D721Med (cell line): ENCODE measurements at places on chromosomes 1 and 21.

GRCh38 chr1:183281553-183282091, 95.6 kb downstream of the LAMC2 start:
- DNase-seq = peak; percentile 86

DNA sequence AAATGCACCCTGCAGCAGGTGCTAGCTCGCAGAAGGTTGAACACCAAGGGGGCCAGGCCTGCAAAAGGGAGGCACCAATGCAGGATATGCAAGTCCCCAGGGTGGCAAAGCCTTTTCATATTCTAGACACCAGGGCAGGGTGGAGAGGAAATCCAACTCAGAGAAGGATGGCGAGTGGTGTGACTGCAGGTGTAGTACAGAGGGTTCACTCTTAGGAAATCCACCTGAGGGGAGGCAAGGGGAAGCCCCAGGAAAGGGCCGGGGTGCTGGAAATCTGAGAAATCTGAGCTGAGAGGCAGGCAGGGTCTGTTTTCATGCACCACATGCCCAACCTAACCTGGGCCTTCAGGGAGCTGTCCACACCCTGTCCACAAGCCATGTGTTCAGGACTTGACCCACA, 163.2 kb upstream of the CTTNBP2NL start:
- DNase-seq = no peak

- no peak for DNase-seq
These were observed 24.3 kb upstream of the IFNAR2 start for GRCh38 chr21:33205476-33205875.

- DNase-seq = no peak
These were observed 2.8 kb downstream of the ITPKB start for GRCh38 chr1:226736001-226736907.

DNA sequence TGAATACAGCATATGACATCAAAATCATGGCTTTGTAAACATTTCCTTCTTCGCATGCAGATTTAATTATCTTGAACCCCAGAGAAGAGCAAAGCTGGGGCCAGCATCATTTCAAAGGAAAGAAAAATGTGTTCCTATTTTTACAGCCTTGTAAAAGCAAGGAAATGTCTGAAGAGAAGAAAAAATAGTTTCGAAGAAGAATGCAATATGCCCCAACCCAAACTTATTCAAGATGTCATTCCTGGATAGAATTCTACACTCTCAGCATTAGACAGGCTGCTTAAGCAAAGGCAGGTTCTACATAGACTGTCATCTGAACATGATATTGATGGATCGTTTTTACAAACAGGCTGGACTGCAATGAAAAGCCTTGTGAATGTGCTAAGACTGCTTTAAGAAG, 900.8 kb downstream of the TTLL7 start:
- DNase-seq = no peak

DNA sequence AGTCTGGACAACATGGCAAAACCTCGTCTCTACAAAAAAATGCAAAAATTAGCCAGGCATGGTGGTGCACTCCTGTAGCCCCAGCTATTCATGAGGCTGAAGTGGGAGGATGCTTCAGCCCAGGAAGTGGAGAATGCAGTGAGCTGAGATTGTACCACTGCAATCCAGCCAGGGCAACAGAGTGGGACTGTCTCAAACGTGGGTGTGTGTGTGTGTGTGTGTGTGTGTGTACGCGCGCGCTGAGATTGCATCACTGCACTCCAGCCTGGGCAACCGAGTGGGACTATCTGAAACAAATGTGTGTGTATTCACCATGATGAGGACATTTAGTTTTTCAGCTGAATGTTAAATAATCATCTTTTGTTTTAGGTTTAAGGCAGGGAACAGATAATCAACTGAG, 21.1 kb downstream of the USP1 start:
- DNase-seq = no peak

DNA sequence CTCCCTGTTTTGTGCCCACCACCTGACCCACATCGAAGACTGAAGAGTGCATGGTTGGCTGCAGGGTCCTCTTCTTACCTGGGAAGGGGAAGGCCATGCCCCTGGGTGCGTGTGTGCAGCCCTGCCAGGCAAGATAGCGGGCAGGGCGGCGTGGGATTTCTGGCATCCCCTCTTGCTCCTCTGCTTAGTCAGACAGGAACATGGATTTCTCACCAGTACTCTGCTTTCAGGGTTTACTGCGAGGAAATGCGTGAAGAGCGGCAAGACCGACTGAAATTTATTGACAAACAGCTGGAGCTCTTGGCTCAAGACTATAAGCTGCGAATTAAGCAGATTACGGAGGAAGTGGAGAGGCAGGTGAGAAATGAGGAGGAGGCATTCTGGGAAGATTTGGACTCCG, 15.5 kb upstream of the MIIP start:
- DNase-seq = peak; percentile 42
